Activated CD8-positive, alpha-beta memory T cell treated with anti-CD3 and anti-CD28 coated beads for 1 hour (primary cell): ENCODE measurements at places on chromosomes 6 and 20.

DNA sequence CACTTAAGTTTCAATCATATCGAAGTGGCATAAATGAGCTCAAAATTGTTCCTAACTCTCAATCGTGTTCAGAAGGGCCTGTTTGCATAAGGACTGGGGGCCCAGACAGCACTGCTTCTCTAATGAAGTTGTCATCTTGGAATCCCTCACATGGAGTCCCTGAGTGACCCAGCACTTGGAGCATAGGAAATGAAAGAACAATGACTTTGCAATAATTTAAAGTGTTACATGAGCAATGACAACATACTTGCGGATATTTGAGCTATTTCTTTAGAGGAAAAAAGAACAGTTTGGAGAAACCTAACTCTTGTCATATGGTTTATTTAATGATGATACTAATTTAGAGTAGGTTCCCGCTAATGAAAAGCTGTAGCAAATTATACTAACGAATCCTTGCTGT, 239.9 kb downstream of the TSHZ2 start:
- no peak for DNase-seq

- DNase-seq, result no peak
Observed at GRCh38 chr20:51494241-51495110, 48.0 kb downstream of the NFATC2 start.

DNA sequence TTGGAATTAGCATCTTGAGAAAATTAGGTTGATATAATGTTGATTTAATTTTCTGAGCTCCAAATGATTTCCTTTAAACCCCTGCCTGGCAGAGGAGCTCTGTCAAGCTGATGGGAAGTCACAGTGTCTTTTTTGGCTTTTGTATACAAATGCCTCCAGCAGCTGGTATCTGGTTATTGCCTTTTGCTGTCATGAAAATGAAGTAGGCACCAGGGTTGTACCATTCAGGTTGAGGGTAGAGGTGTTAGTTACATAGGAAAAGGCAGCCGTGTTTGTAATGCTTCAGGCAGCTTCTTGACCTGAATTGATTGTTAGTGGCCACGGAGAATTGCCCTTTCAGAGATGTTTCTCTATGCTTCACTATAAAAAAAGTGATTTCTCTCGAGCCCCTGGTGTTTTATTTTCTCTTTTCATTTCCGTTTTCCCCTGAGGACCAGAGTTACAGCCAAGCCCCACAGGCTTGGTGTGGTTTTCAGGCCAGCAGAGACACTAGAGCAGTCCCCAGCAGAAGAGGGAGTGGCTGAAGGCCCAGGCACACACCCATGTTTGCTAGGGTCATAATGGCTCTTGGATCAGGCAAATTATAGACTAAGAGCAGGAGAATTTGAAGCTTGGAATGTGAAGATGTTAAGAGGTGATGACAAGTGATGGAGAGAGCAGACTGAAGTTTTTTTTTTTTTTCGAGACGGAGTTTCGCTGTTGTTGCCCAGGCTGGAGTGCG, 21.6 kb downstream of the CMTR1 start:
- no peak for DNase-seq

DNA sequence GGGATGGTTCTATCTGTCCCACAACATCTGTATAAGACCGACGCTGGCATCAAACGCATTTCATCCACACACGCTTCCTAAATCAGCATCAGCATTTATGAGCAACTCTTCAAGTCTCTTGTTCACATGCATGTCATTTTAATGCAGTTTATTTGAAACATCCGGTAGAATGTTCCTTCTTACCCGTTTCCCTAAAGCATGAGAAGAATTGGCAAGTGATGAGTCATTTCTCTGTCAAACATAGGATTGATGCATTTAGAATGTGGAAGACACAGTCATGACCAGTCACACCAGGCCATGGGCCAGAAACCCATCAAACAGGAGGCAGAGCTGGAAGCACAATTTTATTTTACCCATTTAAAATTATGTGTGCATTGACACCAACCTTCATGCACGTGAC, 122.8 kb downstream of the UST start:
- no peak for DNase-seq

DNA sequence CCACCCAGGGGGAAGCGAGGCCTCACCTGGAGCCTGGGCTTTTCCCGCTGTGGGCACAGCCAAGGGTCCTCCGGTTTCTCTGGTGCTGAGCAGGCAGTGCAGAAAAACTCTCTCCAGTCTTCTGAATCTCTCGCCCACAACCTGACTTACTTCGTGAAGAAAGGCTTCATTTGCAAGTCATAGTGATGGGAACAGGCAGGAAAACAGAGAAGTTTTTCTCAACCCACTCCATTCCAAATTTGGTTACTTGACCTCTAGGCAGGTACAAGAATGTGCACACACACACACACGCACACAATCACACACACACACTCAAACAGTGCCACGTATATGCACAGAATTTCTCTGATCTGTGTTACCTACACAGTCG, 524.5 kb downstream of the CD83 start:
- DNase-seq, result no peak

DNA sequence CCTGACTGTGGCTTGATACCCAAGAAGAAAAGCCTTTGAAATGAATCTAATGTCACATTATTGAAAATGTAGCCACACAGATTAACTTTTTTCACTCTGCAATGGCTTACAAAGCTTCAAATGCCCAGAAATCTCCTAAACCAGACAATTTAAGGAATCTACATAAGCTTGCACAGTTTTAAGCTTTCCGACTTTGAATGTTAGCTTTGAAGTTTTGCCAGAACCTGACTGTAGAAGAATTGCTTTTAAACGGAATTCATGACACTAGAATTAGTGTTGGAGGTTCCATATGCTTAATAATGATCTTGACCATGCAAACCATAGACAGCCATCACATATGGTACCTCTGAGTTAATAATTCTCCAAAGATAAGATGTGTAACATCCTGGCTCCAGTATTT, 798.5 kb upstream of the EPHA7 start:
- DNase-seq, result no peak

- no peak for DNase-seq
Observed at GRCh38 chr20:4688305-4688704, 33.4 kb upstream of the PRND start.

- no peak for DNase-seq
Observed at GRCh38 chr20:31580706-31581105, 24.4 kb upstream of the ID1 start.

DNA sequence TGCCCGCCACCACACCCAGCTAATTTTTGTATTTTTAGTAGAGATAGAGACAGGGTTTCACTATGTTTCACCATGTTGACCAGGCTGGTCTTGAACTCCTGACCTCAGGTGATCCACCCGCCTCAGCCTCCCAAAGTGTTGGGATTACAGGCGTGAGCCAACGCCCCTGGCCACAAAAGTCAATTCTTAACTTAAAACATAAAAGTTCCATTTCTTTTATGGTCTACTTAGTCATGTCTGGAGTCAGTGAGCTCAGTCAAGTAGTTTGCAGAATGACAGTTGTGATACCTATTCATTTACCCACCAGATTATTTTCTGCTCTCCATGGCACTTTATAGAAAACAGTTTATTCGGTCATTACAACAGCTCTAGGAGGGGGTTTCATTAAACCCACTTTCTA, 103.1 kb upstream of the ESR1 start:
- no peak for DNase-seq

DNA sequence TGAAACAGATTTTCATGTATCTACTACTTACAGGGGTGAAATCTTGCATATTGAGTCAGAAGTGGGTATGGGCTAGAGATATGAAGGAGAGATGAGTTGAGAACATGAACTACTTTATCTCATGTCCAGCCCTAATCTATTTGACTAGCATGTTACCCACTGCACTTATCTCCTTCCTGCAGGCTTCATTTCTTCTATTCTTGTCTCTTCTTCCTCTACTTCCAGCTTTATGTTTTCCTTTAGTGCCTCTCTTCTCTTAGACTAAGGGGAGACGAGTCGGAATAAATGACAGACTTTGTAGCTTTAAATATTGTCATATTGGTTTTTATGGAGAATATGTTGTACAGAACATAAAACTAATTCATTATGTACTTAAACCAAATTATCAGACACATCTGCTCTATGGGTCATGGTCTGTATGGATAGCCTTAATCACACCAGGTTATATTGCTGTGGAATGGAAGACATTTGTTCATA, 5.3 kb downstream of the RAB32 start:
- DNase-seq, result no peak

- DNase-seq, result no peak
Observed at GRCh38 chr6:152981989-152982903, 595 bp downstream of the FBXO5 start.

DNA sequence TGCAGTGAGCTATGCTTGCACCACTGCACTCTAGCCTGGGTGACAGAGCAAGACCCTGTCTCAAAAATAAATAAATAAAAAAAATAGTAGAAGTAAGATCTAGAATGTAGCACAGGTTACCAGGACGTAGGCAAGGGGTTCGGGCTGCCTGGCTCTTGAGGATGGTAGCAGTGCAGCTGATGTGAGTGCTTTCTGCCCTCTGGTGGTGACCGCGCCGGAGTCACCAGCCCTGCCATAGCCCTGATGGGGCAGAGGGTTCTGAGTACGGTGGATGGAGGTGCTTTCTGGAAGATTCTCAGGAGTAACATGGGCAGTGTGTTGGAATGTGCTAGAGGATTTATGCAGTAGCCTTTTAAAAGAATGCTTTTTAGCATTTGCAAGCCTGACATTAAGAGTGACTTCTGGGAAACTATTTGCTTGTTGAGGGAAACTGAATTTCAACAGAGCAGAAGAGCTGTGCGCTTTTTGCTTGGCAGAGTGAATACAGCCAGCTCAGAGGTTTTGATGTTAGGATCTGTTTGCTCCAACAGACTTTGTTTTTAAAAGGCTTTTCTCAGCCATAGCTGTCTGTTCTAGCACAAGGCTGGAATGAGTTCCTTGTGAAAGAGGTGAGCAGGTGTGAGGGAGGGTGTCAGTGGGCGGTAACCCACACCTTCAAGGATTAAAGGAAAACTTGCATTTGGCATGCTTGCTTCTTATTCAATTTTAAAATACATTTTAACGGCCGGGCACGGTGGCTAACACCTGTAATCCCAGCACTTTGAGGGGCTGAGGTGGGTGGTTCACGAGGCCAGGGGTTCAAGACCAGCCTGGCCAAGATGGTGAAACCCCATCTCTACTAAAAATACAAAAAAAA, 65.9 kb downstream of the PTPN1 start:
- DNase-seq, result peak; percentile 54
